Stromal cell of bone marrow (primary cell): ENCODE measurements at places on chromosomes 11 and 22.
A peak's percentile ranks its signal among the peaks of the same experiment; 100 is the strongest.

- no peak for DNase-seq
These were observed 12.9 kb downstream of the CAPN5 start for GRCh38 chr11:77079666-77080065.

- DNase-seq, result peak; percentile 74
These were observed 20.3 kb upstream of the YPEL1 start for GRCh38 chr22:21755851-21756284.

DNA sequence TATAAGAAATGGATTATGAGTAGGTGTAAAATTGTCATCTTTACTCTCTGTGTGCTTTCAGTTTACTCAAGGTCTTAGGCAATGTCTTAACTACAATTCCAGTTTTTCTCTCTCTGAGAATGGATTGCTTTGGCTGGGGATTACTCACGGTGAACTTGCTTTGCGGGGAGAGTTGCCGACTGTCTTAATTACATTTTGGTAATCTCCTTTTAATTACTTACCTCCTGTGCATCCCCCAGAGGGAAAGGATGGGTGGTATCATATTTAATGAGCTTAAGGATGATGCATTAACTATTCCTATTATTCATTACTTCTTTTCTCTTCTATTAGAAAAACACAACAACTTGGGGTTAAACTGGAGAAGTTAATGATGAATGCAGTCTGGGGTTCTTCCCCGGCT lies 159.4 kb downstream of the MPPED1 start:
- no peak for DNase-seq

DNA sequence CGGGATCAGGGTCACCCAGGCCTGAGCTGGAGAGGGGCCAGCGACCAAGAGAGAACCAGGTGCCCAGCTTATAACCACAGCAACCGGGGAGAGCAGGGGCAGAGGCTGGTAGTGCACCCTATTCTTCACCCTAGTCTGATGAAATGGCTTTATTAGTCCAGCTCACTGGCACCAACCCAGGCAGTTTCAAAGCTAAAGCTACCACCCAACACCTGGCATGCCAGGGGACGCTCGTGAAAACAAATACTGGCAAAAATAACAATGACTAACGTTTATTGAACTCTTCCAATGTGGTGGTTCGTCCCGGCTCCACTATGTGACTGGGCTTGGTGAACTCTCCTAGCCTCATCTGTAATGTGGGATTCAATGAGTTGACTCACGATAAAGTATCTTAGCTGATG lies 30.6 kb downstream of the SCGB1A1 start:
- DNase-seq, result no peak

- DNase-seq, result no peak
These were observed 387.8 kb upstream of the LARGE1 start for GRCh38 chr22:34308101-34308500.

DNA sequence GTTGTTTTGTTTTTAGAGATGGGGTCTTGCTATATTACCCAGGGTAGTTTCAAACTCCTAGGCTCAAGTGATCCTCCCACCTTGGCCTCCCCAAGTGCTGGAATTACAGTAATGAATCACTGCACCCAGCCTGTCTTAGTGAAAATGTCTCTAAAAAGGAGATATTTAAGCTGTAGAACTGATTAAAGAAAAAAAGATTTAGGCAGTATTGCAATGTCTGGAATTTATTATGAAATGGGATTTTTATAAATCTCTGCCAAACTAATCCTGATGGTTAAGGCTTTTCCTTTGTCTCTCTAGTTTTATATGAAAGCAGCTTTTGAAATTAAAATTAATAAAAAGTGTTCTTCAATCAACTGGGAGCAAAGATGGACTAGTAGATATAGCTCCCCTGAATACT lies 2.1 kb downstream of the PLAAT3 start:
- no peak for DNase-seq

- DNase-seq, result no peak
These were observed 161.5 kb upstream of the ARHGAP42 start for GRCh38 chr11:100525635-100526034.

DNA sequence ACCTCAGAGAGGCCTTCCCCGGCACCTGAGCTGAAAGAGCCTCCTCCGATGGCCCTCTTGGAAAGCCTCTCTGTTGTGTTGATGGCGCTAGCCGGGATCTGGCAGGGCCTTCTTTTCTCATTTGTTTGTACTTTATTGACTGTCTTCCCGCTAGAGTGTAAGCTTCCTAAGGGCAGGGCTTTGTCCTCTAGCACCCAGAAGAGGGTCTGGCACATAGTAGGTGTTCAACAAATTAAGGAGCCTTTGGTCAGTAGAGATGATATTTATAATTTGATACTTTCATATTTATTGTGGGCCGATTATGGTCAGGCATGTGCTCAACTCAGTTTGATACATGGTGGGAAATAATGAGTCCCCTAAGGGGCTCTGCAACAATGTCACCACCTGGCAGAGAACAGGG lies 4.0 kb downstream of the ARL2 start:
- DNase-seq, result no peak
